ENCODE measurements at places on chromosomes 2 and 18.

DNA sequence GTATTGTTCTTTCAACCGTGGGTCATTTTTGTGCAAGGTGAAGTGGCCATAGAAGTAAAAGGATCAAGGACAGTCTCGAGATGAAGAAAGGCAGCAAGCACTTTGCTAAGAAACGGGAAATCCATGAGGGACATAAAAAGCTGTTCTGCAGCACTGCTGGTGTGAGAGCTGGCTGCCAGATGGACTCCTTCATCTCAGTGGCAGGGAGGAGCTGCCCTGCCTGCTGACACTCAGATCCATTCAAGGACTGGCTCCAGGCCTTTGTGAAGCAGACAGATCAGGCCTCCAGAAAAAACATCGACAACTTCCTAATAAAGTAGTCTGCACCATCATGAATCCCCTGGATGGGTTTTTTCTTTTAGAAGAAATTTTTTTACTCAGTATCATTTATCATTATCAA lies 29.5 kb downstream of the RMC1 start:
- no peak for DNase-seq

GRCh38 chr18:57749604-57749970 lies 53.5 kb downstream of the ATP8B1 start:
- DNase-seq: no peak

DNA sequence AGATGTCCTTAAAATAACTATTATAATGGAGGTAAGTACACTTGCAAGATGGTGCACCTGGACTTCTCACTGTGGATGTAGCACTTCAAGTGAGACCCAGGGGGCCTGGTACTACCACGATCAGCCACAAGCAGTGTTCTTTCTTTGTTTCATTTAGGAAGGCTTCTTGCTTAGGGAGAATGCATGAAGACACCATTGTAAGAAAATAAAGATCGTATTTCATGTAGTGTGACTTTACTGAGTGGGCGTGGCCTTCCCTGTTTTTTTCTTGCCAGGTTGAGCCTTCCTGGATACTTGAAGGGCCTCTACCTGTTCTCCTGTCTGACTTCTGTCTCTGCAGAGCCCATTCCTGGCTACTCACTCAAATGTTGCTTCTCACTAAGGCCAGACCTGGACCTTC lies 615.6 kb upstream of the SOX11 start:
- no peak for DNase-seq

- peak; percentile 5 for DNase-seq
Measured at GRCh38 chr18:64202863-64203262, 54.0 kb upstream of the LINC00305 start.

GRCh38 chr2:128469875-128470274 lies 151.2 kb upstream of the HS6ST1 start:
- DNase-seq: no peak

GRCh38 chr2:159550231-159550630 lies 66.1 kb downstream of the BAZ2B start:
- peak; percentile 32 for DNase-seq

DNA sequence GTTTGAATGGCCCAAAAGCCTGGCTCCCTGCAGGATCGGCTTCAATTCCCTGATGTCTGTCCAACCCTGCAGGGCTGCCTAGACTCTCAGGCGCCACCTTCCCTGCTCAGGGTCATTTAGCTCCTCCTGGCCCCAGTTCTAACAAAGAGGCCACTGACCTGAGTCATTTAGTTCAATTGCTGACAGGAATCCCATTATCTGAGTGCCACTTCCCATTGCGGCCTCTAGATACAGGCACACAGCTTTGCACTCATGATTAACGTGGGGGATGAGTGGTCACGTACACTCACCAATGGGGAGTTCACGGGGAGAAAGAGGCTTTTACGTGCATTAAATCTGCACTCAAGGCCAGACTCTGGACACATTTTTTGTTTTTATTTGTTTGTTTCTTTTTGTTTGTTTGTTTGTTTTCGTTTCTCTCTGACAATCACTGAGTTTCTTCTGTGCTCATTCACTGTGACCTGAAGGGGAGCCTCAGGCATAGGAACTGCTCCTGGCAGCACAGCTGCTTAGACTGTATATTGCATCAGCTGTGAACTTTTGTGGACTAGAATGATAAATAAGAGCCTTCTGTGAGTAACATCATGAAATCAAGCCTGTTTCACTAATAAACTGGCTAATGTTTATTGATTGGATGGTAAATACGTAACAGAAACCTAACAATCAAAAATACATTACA lies 118.9 kb upstream of the CTNNA2 start:
- DNase-seq: no peak

DNA sequence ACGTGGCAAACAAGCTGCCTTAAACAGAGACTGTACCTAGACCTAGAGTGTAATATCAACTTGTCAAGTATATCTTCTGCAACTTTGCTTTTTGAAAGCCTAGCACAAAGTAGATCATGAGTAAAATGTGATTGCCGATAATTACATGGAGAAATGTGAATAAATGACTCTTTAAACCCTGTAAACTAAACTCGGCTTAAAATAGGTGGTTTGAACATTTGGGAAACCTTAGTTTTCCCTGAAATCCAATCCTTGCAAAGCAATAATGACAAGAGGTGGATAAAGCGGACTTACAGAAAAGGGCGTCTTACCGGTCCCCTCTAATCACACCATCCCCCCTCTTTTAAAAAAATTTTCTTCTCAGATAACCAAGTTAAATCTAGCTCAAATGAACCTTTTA lies 549 bp upstream of the PSMD14 start:
- no peak for DNase-seq

GRCh38 chr2:165144315-165144714 lies 59.5 kb downstream of the SCN3A start:
- DNase-seq: no peak

DNA sequence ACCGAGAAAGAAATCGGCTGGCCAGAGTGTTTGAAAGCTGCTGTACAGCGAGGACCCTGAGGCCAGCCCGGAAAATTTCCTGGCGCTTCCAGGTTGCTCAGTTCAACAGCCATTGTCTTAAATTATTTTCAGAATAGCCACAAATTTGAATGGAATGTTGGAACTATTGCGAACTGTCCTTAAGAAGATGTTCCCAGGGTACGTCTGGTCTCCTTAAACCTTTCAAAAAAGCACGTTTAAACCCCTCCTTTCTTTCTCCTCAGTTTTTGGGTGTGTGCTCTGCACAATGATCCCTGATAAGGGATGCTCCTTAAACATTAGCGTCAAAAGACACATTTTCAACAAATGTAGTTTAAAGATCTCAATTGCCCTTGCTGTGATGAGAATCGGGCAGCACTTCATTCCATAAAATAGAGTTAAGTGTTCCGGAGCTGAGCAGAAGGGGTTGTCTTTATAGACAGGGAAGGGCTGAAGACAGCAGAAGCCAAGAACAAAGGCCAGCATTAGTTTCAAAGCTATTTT lies 14.5 kb upstream of the LPIN2 start:
- DNase-seq: no peak

GRCh38 chr2:9885036-9885684 lies 41.9 kb downstream of the TAF1B start:
- DNase-seq: no peak

DNA sequence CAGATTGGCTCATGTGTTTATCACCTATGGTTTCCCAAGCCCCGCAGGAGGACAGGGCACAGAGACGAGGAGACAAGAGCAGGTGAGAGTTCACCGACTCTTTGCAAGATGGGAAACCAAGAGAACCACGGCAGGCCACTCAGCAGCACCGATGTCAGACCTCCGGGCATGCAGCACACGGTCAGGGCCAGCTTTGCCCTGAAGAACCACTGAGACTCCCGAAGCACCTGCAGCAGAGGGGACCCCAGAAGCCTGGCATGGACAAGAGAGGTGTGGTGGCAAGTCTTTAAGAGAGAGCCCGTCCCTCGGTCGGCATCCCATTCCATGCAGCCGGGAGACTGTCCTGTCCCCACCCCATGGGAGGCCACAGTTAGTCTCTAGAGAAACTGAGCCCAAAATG lies 36.6 kb upstream of the TAF1B start:
- DNase-seq: no peak

DNA sequence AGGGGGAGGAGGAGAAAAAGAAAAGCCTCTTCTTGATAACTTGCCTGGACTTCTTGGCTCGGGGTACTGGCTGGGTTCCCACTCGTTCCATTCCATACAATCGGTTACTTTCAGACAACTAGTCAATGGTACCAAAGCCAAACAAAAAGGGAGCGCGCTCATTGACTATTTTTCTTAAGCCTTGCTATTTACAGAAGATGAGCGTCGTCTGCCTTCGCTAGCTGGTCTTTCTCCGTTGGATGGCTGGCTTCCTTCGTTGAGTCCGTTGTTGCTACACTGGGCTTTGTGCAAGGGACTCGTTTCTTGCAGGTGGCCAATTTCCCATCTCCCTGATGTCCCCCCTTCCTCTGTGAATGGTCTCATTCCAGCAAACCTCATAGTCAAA lies 260.4 kb downstream of the ZNF516 start:
- no peak for DNase-seq

Data from inflammatory macrophage treated with lipopolysaccharide for 4 hours (primary cell).